ENCODE measurements at places on chromosomes 12 and 14.

DNA sequence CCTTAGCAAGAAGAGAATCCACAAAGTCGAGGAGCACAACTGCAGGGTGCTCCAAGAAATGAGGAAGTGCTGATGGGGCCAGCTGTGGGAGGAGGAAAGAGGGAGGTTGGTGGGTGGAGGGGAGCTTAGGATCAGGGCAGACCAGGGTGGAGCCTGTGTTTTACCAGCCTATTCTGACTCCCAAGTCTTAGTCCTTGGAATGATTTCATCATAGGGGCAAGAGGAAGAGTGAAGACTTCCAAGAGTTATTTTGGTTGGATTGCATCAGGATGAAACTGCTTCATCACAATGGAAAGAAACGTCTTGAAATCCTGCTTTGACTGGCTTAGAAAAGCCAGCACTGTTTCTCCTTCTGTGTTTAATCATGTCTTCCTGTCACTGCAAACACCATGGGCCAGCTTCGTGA, 194.0 kb downstream of the DPF3 start:
- no peak for DNase-seq

GRCh38 chr14:80522936-80523335, 311.6 kb upstream of the DIO2 start:
- no peak for DNase-seq

- DNase-seq = no peak
These were observed 194.1 kb upstream of the RASSF8 start for GRCh38 chr12:25764409-25764808.

DNA sequence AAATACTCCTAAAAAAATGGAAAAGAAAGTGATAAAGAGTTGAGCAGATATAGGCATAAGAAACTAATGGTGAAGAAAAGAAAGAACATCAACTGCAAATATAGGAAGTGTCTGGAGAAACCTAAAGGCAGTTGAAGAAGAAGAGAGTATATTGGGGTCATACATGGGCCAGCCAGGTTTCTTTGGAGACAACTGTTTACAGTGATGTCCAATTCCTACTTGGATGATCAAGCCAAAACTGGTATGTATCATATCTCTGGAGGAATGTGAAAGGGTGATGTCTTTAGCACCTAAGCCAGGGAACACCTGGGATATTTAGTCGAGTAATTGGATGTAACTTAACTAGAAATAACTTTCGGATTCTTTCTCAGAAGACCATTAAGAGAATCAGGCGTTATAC, 129.3 kb upstream of the FLRT2 start:
- DNase-seq = no peak

GRCh38 chr12:124699909-124700308, 132.5 kb upstream of the NCOR2 start:
- no peak for DNase-seq
